ENCODE measurements at places on chromosomes 3 and 15.
A peak's percentile ranks its signal among the peaks of the same experiment; 100 is the strongest.

DNA sequence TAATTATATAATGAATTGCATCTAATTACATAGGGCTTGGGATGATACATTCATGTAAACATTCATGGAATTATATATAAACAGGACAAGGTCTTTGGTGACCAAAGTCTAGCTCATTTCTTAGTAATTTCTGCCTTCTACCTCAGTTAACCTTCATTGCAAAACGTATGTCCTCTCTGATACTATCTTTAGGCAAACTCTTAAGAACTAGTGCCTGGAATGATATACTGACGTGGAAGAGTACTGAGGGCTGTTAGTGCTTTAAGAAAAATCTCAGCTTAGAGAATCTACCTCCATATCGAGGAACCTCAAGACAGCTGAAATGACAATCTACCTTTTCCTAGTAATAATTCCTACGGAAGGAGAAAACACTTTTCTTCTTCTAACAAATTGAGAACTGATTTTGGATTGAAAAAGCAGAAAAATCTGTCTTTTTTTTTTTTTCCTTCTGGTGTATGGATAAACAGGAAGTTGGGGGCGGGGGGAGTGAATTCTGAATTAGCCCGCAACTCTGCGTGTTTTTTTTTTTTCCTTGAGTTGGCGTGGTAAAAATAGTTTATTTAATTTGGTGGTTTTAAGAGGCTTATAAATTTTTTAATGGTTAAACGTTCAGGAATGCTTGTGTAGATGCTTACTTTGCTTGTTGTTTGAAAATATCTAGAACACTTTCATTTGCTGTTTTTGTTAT is 43.2 kb downstream of the RARB start:
- no peak for DNase-seq

GRCh38 chr3:106115557-106115956 is 246.7 kb upstream of the CBLB start:
- no peak for DNase-seq

- DNase-seq, result no peak
These were observed 50.1 kb downstream of the PPM1L start for GRCh38 chr3:160806094-160806493.

- no peak for DNase-seq
These were observed 74.4 kb upstream of the SCN10A start for GRCh38 chr3:38890426-38890825.

DNA sequence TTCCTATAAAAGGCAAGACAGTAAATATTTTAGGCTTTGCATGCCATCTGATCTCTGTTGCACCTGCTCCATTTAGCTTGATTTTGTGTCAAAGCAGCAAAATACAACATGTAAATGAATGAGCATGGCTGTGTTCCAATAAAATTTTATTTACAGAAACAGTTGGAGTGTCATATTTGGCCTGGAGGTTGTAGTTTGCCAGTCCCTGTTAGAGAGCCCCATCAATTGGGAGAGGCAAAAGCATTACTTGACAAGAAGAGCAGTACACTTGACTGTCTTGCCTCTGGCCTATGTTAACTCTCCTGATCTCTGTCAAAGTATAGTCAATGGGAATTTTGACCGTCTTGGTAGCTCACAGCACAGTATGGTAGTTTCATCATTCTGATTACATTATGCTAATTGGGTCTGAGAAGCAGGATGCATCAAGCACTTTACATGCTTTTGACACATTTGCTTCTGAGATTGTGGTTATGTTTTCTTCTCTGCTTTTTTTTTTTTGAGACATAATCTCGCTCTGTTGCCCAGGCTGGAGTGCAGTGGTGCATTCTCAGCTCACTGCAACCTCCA is 35.4 kb downstream of the SLC28A2 start:
- no peak for DNase-seq

DNA sequence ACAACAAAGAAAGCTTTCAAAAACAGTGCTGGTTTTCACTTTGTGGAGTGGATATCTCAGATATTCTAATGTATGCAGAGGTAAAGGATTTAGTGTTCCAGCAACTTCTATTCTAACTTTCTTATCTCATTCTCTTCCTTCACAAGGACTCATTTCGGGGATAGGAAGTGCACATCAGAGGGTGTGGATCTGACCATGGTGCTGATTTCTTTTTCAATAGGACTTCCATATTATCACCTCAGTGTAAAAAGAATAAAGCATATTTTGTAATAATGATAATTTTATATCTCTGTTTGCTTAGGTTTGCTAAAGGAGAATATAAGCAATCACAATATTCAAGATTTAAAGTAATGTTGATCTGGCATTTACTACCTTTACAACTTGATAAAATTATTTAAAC is 12.5 kb upstream of the CADM2 start:
- no peak for DNase-seq

DNA sequence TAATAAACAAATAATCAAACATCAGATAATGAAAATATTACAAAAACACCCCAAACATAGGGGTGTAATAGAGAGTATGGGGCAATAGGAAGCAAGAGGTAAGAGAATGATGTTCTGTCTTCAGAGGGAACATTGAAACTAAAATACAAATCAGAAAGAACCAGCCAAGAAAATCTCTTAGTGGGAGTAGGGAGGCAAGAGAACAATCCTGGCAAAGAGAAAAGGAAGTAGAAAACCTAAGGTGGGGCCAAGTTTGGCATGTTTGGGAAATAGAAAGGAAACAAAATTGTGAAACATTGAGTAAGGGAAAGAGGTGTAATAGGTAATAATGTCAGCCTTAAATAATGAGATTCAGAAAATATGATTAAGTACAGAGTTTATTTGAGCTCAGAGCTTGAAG is 467.1 kb downstream of the RBMS3 start:
- no peak for DNase-seq

- no peak for DNase-seq
These were observed 9.0 kb downstream of the CCK start for GRCh38 chr3:42257007-42257406.

DNA sequence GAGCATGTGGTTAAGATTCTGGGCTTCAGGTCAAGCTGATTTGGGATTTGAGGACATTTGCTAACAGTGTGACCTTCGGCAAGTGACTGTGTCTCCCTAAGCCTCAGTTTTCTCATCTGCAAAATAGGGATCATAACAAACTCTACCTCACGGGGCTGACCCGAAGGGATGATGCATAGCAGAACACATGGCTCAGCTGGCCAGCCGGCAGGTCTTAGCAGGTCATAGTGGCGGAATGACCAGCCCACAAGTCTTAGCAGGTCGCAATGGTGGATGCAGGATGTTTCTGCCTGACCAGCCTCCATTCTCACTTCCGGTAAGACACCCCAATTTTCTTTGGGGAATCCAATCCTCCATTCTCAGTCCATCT is 63.3 kb downstream of the IQSEC1 start:
- DNase-seq, result no peak

DNA sequence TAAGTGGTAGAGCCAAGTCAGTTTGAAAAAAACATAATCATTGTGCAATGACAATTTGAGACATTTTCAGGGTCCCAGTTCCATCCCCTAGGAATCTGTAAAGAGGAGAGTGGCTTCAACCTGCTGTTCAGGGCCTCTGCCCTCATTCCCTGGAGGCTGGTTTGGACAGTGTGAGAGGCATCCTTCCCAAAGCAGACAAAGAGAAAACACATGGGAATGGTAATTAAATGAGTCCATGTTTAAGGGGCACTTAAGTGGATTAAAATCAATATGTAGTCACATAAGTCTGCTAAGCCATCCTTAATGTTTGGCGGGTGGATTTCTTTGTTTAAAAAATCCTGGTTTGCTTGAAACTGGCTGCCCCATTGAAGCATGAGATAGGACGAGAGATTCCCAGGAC is 146.3 kb upstream of the CTDSPL start:
- DNase-seq, result no peak

DNA sequence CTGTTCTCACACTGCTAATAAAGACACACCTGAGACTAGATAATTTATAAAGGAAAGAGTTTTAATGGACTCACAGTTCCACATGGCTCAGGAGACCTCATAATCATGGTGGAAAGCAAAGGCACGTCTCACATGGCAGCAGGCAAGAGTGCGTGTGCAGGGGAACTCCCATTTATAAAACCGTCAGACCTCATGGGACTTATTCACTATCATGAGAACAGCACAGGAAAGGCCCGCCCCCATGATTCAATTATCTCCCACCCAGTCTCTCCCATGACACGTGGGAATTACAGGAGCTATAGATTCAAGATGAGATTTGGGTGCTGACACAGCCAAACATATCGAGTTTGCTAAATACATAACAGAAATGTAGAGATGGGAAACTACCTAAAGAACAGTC is 39.5 kb upstream of the DGKG start:
- peak; percentile 31 for DNase-seq

GRCh38 chr3:177437513-177438337 is 240.4 kb upstream of the TBL1XR1 start:
- no peak for DNase-seq

- no peak for DNase-seq
These were observed 85.0 kb upstream of the PLXNA1 start for GRCh38 chr3:126897943-126898342.

DNA sequence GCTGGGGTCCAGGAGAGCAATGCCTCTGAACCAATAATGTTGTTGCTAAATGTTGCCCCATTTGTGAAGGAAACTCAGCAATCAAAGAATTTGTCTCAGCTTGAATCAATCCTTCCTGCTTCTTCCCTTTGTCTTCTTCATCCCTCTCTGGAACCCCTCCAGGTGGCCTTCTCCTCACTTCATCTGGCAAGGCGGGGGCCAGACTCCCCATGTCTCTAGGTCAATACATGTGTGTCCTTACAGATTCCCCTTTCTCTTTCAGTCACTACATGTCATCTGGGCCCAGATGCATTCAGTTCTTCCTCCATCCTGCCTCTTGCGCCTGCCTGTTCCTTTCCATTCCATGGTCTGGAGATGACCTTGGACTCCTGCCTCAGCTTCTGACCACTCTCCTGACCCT is 8.0 kb upstream of the LTF start:
- no peak for DNase-seq

DNA sequence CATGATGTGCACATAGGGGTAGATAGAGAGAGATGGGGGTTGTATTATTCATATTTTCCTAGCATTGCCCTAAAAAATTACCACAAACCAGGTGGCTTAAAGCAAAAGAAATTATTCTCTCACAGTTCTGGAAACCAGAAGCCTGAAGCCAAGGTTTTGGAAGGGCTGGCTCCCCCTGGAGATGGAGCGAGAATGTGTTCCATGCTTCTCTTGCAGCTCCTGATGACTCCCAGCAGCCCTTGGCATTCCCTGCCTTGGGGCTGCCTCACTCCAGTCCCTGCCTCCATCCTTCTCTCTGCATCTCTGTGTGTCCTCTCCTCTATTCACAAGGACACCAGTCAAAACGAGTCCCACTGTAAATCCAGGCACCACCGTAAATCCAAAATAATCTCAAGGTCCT is 91.5 kb upstream of the FAM174B start:
- DNase-seq, result no peak

DNA sequence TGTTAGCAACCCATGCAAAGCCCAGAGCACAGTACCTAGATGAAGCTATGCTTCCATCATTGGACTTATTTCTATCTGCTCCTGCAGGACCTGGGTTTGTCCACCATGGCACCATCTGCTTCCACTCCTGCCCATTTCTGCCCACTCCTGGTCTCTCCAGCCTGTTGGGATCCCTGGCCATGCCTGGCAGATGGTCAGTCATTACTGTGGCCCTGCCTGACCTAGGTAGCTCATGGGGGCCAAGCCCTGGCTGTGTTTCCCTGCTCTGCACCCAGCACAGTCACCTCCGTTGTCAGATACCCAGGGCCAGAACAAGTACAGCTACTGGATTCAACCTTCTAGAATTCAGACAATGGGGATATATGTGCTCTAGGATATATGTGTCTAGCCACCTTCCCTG is 185.8 kb upstream of the TLE3 start:
- DNase-seq, result peak; percentile 0

GRCh38 chr3:50600841-50601591 is 10.6 kb downstream of the CISH start:
- peak; percentile 98 for DNase-seq

- DNase-seq, result no peak
These were observed 79.8 kb upstream of the FNDC3B start for GRCh38 chr3:171959532-171960089.

GRCh38 chr15:36371509-36371908 is 207.9 kb upstream of the CDIN1 start:
- DNase-seq, result no peak

GRCh38 chr3:177906126-177906511 is 630.1 kb upstream of the KCNMB2 start:
- DNase-seq, result no peak

DNA sequence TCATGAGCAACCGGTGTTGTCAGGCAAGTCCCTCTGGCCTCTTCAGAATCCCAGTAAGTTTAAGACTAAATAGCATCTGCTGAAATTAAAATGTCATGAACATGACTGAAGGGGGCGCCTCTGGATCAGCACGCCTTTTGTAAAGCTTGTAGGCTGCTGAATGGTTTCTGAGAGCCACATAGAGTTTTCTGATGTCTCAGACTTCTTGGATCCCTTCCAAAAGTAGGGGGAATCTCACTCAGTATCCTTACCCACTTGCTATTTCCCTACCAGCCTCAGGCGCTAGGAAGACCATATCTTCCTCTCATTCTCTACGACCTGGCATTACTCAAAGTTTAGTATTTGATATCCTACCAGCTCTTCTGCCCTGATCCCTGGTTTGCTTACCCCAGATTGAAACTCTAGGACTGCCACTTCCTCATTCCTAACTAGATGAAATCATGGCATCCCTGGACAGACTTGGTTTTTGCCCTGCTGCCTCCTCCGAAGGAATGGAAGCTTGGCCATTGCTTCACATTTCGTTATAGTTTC is 62.7 kb upstream of the CD47 start:
- peak; percentile 68 for DNase-seq

- no peak for DNase-seq
These were observed 128.0 kb downstream of the LRRN1 start for GRCh38 chr3:3927198-3927597.

DNA sequence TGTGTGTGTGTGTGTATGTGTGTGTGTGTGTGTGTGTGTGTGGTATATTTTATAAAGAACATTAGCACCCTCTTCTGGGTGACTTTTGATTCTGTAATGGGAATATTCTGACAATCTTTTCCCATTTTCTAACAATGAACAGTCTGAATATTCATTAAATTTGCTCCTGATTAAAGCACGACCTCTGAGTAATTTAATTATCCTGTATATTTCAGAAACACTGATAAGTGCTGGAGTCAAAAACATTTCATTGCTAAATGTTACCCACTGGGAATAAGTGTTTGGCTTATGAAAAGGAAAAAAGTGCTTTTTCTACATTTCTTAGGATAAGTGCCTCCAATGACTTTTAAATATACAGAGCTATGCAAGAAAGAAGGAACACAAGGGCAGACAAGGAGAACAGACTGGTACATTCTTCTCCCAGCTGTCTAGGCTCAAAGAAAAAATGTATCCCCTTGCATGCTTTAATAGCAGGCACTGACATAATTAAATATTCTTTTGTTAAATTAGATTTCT is 32.3 kb upstream of the SYNPR start:
- DNase-seq, result no peak

- DNase-seq, result no peak
These were observed 411.6 kb downstream of the GBE1 start for GRCh38 chr3:81349816-81350340.

GRCh38 chr15:37136666-37137065 is 36.3 kb upstream of the MEIS2 start:
- no peak for DNase-seq

- no peak for DNase-seq
These were observed 414.5 kb upstream of the MDFIC2 start for GRCh38 chr3:70726961-70727360.

All from activated CD4-positive, alpha-beta memory T cell treated with anti-CD3 and anti-CD28 coated beads for 36 hours (primary cell).